ENCODE measurements at places on chromosomes 7 and 10. TPM values are rescaled to one million over a fixed set of nuclear protein-coding genes. Genes with fewer than 3 reads are reported as not detected.

KLLN gene
- total RNA-seq = 0.28 TPM

GRM8 gene
- not detected for total RNA-seq

ZMIZ1 gene
- total RNA-seq = 27.5 TPM

CD36 gene
- not detected for total RNA-seq
